ENCODE measurements at places on chromosomes 2 and 18. TPM values are rescaled to one million over a fixed set of nuclear protein-coding genes. Genes with fewer than 3 reads are reported as not detected.

- H3K4me3 ChIP-seq: no peak overlapping the region
- H3K27me3 ChIP-seq: no peaks in the 10 kb centered on the region
- no peak overlapping the region for H3K27ac ChIP-seq
- no peaks in the 10 kb centered on the region for H3K4me1 ChIP-seq
- no peaks in the 10 kb centered on the region for H3K36me3 ChIP-seq
Observed at GRCh38 chr2:97688062-97688827, 18.7 kb downstream of the C2orf92 start.

Gene FHOD3
- total RNA-seq: 1.9 TPM

Gene SERPINB12
- total RNA-seq: not detected

Gene UGP2
- total RNA-seq: 145 TPM

Gene IL1RL1
- total RNA-seq: 46.5 TPM

All from upper lobe of right lung (tissue), 1 donor.